Posterior vena cava (tissue), 2 donors: ENCODE measurements at places on chromosomes 5 and 9.

- no peak for DNase-seq
Measured at GRCh38 chr9:10594482-10594881, 18.3 kb downstream of the PTPRD start.

- DNase-seq, result no peak
Measured at GRCh38 chr9:130433168-130433946, 11.4 kb upstream of the ASS1 start.

GRCh38 chr9:98326459-98327248 lies 71.2 kb upstream of the TBC1D2 start:
- no peak for DNase-seq

- no peak for DNase-seq
Measured at GRCh38 chr9:133067813-133068212, 6.0 kb downstream of the CEL start.

GRCh38 chr5:129904667-129905472 lies 605 bp downstream of the CHSY3 start:
- peak; percentile 84 for DNase-seq

- DNase-seq, result no peak
Measured at GRCh38 chr5:57750891-57751290, 268.3 kb upstream of the ACTBL2 start.

DNA sequence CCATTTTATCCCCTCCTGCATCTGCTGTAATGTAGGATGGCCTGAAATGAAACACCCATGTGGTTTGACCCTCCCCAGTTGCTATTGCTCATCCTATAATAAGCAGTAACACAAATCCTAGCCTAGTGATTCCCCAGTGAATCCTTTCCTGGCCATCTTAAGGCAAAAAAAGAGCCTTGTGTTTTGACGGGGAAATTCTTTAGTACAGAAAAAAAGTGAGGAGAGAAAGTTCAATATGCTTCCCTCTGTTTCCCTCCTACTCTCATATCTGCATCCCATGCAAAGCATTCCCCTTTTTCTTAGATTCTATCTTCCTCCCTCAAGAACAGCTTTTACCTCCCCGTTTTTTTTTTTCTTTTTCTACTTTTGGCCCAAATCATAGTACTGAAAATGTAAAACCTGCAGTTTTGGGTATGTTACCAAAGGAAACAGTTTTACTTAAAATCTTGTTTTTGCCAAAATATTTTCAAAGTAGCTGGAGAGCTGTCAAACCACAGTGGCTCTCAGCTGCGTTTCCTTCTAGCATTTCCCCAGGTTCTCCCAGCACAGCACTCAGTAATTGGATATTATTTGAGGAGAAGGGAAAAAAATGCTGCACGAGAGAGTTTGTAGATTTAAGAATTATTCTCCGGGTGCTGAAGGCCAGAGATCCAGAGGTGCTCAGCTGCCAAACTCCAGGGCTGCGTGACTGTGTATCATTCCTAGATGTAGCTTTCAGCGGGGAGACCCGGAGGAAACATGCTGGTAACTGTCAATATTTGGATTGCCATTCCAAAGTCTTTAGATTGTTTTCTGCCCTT lies 321.4 kb downstream of the NPR3 start:
- DNase-seq, result no peak

DNA sequence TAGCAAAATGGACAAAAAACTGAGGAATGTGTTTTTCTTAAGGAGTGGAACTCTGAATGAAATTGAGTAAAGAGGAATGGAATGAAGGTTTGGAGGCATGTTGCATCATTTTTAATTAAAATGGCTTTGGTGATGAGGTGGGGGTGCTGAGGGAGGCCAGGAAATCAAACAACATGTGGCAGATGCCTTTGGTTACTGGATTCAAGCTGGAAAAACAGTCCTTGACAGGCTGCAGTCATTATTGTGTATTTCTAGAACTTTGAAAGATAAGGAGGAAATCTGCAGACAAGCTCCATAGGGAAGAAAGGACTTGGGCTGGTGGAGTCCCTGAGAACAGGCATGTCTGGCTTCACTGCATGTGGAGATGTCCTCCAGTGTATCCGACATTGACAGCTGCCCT lies 203.5 kb upstream of the HAPLN1 start:
- no peak for DNase-seq

GRCh38 chr5:17186256-17186655 lies 31.2 kb upstream of the BASP1 start:
- no peak for DNase-seq

DNA sequence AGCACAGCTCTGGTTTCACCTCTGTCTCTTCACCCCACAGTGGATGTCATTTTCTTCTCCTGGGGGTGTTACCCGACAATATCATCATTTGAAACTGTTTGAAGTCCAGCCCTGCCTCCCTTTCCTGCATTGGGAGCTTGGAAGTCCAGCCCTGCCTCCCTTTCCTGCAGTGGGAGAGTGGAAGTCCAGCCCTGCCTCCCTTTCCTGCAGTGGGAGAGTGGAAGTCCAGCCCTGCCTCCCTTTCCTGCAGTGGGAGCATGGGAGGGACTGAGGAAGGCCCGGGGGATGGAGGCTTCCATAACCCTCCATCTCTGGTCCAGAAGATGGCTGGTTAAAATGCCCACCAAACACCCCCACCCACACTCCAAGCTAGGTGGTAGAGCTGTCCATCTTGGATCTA lies 59.8 kb downstream of the SYK start:
- no peak for DNase-seq

GRCh38 chr5:9624196-9624947 lies 5.8 kb downstream of the TAS2R1 start:
- DNase-seq, result no peak

- no peak for DNase-seq
Measured at GRCh38 chr5:155475318-155475717, 461.8 kb downstream of the KIF4B start.

DNA sequence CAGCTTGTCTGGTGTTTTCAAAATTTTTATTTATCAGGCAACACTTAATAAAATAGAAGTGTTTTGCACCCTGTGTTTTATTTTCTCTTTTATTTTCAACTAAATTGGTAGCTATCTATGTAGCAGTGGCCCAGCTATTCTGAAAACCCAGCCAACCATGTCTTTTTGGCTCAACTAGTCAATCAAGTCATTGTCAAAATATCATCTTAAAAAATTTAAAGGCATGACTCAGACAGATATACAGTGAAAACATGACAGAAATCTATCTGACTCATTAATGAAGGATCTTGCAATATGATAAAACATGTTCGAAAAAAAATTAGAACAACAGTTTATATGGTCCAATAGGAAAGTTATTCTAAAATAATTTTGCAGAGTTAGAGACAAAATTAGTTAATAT lies 75.1 kb downstream of the HSD17B4 start:
- no peak for DNase-seq

DNA sequence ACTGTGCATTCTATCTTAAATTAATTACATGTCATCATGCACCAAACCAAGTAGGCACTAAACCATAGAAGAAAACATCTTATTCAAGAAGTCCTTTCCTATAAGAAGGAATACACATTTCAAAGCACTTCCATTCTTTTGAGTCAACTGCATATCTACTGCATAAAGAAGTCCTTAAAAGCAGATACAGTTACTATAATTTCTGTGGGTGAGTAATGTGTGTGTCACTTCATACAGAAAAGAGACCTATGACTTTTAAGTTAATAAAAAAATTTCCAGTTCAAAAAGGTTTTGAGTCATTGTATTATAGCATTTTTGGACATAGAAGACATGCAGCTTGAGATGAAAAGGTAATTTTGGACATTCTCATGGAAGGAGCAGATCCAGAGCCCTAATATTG lies 125.0 kb downstream of the DTWD2 start:
- DNase-seq, result no peak

- DNase-seq, result no peak
Measured at GRCh38 chr5:169404223-169404622, 103.3 kb upstream of the SLIT3 start.
